ENCODE measurements at places on chromosomes 6 and 20. TPM values are rescaled to one million over a fixed set of nuclear protein-coding genes. Genes with fewer than 3 reads are reported as not detected.

APMAP gene
- 75.3 TPM for total RNA-seq

DNA sequence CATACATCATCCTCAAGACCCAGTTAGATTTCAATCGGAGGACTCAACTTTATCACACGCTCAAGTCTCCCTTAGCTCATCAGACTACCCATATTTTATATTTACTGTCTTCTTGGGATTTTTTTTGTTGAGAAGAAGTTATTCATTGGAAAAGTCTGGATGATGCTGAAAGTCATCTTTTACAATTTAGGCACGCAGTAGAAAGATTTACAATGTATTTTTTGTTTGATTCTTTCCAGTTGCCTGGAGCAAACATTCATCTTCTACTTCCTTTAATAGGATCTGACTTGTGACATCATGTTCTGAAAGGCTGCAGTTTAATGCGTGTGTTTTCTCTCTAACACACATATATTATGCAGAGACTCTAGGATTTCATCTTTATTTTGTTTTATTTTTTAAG lies 235.7 kb downstream of the DOK5 start:
- H3K27me3 ChIP-seq = no peaks in the 10 kb centered on the region
- no peak overlapping the region for H3K27ac ChIP-seq
- H3K36me3 ChIP-seq = no peaks in the 10 kb centered on the region
- no peaks in the 10 kb centered on the region for H3K4me1 ChIP-seq
- no peak for DNase-seq

LPA gene
- total RNA-seq = not detected

DNA sequence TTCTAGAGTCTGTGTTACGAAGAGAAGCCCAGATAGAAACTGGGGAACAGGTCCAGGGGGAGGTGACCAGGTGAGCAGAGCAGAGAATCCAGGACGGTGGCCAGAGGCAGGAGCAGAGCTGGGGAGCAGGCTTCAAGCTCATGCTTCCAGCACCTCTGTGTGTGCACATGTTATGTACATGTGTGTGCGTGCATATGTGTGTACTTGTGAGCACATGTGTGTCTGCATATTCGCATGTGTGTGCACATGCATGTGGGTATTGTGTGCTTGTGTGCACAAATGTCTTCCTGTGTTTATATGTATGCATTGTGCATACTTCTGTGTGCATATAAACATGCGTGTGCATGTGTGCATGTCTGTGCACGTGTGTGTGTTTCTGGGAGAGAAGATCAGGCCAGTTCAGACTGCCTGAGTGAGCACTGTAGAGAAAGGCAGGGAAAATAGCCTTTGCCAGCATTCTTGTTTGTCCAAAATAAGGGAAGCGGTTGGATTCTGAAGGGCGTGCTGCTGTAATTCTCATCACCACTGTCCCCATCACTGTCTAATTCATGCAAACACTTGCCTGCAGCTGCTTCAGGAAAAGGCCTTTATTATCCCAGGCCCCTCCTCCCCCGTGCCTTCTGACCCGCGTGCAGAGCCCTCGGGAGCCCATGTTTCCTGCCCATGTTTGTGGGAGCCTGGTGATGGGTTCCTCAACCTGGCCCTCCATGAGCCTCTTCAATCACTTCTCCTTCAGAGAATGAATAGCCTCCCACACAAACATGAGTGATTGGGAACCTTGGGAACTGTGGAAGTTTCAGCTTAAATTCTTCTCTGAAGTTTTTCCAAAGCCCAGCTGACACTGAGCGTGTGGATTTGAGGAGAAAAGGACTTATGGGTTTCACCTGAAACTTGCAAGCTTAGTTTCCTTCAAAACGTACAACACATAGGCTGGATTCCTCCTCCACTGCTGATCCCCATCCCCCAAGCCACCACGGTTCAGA lies 161.7 kb upstream of the AFDN start:
- peaks cover 7% of the 10 kb centered on the region for H3K36me3 ChIP-seq
- H3K4me1 ChIP-seq = no peaks in the 10 kb centered on the region
- no peak overlapping the region for H3K4me3 ChIP-seq
- no peak overlapping the region for H3K27ac ChIP-seq
- H3K27me3 ChIP-seq = peaks cover 55% of the 10 kb centered on the region

DNA sequence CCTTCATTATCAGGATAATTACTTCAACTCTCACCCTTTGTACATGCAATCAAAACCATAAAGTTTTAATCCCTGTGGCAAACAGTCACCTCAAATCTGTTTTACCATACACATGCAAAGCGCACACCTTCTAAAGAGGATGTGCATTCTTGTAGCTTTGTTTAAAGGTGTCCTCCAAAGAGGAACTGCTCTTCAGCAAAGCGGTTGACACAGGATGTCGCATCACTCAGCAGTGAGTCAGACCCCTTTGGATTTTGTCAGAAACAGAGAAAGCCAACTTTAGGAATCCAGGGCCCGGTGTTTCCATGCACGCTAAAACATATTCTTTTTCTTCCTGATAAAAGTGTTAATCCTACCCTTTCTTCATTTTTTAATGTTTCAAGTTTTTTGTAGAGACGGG lies 268.3 kb upstream of the ARID1B start:
- peak; percentile 2 for DNase-seq
- H3K36me3 ChIP-seq = no peaks in the 10 kb centered on the region
- H3K4me3 ChIP-seq = no peak overlapping the region

All from MCF 10A (cell line).